Ecto neural progenitor cell (in vitro differentiated cells): ENCODE measurements at places on chromosomes 13 and 19.

GRCh38 chr19:10514211-10515145 lies 2.8 kb downstream of the S1PR5 start:
- DNase-seq = peak; percentile 77

DNA sequence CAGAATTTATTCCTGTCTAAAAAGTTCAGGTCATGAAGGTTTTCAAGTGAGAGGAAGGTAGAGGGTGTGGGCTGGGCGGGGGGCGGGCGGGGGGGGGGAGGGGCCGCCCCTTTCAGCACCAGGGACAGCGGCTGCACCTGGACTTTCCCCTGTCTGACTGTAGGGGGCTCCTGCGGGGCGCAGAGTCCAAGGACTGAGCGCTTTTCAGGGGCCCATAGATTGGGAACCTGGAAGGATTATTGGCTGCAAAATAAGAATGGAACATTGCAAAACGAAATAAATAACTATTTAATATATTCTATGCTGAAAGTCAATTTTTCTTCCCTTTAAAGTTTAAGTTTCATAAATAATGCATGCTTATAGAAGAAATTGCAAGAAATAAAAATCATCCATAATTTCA lies 8.9 kb upstream of the CYP4F3 start:
- DNase-seq = no peak

GRCh38 chr19:44682807-44683206 lies 11.5 kb downstream of the CEACAM19 start:
- no peak for DNase-seq

GRCh38 chr13:79385694-79386093 lies 20.4 kb downstream of the RBM26 start:
- no peak for DNase-seq

- peak; percentile 82 for DNase-seq
Measured at GRCh38 chr19:35784503-35785338, 9.4 kb downstream of the ARHGAP33 start.

GRCh38 chr19:4077800-4078684 lies 11.3 kb upstream of the ZBTB7A start:
- DNase-seq = no peak

- DNase-seq = peak; percentile 81
Measured at GRCh38 chr19:47247308-47247990, 8.9 kb upstream of the CCDC9 start.

DNA sequence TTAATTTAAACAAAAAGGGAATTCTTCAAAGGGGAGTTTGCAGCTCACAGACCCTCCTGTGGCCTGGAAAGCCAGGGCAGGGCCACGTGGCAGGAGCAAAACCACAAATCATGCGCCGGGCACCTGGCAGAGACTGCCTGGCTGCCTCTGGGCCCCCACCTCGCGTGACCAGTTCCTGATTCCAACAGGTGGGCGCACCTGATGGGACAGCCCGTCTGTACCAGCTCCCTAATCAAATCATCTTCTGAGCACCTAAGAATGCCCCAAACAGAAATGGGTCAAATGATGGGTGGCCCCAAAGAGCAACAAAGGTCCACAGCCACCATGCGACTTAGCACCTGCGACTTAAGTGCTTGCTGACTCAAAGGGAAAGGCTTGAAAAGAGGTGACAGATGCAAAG lies 9.2 kb downstream of the TMTC4 start:
- no peak for DNase-seq

DNA sequence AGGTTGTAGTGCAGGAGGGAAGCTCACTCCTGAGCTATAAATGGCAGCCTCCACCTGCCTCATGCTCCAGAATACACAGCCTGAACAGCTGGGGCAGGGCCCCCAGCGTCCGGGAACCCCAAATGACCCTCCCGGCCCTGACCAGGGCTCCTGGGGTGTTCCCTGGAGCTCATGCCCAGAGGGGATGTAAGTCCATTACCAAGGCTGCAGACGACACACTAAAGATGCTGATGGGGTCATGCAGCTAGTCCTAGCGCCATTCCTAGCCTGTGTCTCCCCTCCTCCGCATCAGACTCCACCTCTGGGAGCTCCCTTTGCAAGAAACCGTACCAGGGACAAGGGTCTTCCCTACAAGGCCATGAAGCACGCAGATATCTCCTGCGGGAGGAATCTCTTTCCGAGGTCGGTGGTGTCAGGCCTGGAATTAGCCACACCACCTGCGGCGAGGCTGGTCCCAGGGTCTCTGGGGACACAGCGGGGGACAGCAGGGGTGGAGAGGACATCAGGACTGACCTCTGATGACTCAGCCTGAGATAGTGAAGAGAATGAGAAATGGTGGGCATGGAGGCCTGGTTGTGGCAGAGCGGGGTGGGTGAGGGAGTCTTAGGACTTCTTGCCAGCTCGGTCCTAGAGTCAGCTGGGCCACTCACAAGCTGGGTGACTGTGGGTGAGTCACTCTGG lies 11.9 kb upstream of the TPM4 start:
- DNase-seq = no peak
